ENCODE measurements at places on chromosomes 7 and 10.
A peak's percentile ranks its signal among the peaks of the same experiment; 100 is the strongest.

- H3K4me3 ChIP-seq, result no peak overlapping the region
- no peak for DNase-seq
- no peak overlapping the region for H3K27ac ChIP-seq
- no peaks in the 10 kb centered on the region for H3K27me3 ChIP-seq
- no peaks in the 10 kb centered on the region for H3K4me1 ChIP-seq
- H3K36me3 ChIP-seq, result no peaks in the 10 kb centered on the region
Measured at GRCh38 chr10:110254467-110254866, 47.1 kb downstream of the MXI1 start.

GRCh38 chr10:120989279-120989678 lies 138.1 kb downstream of the WDR11 start:
- no peaks in the 10 kb centered on the region for H3K36me3 ChIP-seq
- DNase-seq, result no peak
- H3K4me1 ChIP-seq, result no peaks in the 10 kb centered on the region
- no peak overlapping the region for H3K4me3 ChIP-seq
- H3K27ac ChIP-seq, result no peak overlapping the region

DNA sequence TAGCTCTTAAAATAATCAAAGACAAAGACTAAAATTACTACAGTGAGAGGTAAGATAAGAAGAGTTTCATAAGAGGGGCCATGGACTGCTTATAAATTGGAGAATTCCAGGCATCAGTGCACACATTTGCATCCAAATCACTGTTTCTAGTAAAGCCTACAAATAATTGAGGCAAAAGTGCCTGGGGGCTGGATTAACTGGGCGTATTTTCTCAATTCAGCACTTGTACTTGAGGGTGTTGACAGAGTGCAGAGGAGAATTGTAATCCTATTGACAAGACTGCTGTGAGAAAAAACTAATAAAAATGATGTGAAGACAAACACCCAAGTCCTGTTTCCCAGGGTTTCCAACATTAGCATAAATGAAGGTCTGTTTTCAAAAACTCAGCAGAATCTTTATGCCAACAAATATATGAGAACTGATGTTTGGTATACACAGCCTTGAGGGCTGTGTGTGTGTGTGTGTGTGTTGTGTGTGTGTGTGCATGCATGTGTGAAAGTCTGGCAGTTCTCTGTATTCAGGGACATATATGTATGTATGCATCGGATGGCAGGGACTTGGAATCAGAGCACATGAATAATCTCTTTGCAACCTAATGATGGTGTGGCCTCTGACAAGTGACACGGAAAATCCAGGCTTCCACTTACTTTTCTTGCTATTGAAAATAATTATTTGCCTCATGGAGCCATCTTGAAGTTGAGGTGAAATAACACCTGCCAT lies 182.1 kb upstream of the CDC14C start:
- no peaks in the 10 kb centered on the region for H3K4me1 ChIP-seq
- H3K27me3 ChIP-seq, result no peaks in the 10 kb centered on the region
- DNase-seq, result no peak
- H3K4me3 ChIP-seq, result no peak overlapping the region
- no peak overlapping the region for H3K27ac ChIP-seq

GRCh38 chr10:102643336-102644065 lies 778 bp upstream of the TRIM8 start:
- H3K27me3 ChIP-seq, result no peaks in the 10 kb centered on the region
- peak; percentile 83 for DNase-seq
- peak overlapping the region; percentile 88 for H3K27ac ChIP-seq
- H3K36me3 ChIP-seq, result peaks cover 44% of the 10 kb centered on the region
- H3K4me3 ChIP-seq, result peak overlapping the region; percentile 93

DNA sequence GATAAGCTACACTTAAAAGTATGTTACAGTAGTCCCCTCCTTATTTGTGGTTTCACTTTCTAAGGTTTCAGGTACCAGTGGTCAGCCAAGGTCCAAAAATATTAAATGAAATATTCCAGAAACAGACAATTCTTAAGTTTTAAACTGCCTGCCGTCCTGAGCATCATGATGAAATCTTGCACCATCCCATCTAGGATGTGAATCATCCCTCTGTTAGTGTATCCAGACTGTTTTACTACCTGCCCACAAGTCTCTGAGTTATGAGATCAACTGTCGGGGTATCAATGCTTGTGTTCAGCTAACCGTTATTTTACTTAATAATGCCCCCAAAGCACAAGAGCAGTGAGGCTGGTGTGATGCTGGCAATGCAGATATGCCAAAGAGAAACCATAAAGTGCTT lies 11.4 kb downstream of the KDM7A start:
- H3K27me3 ChIP-seq, result no peaks in the 10 kb centered on the region
- no peaks in the 10 kb centered on the region for H3K4me1 ChIP-seq
- H3K36me3 ChIP-seq, result no peaks in the 10 kb centered on the region

GRCh38 chr7:24965831-24966708 lies 13.9 kb downstream of the OSBPL3 start:
- H3K4me1 ChIP-seq, result peaks cover 19% of the 10 kb centered on the region
- H3K4me3 ChIP-seq, result no peak overlapping the region
- no peaks in the 10 kb centered on the region for H3K36me3 ChIP-seq

- no peaks in the 10 kb centered on the region for H3K27me3 ChIP-seq
- H3K27ac ChIP-seq, result peak overlapping the region; percentile 87
- no peak overlapping the region for H3K4me3 ChIP-seq
- no peaks in the 10 kb centered on the region for H3K36me3 ChIP-seq
- peak; percentile 88 for DNase-seq
- H3K4me1 ChIP-seq, result peaks cover 54% of the 10 kb centered on the region
Measured at GRCh38 chr10:110758898-110759297, 112.8 kb upstream of the PDCD4 start.

DNA sequence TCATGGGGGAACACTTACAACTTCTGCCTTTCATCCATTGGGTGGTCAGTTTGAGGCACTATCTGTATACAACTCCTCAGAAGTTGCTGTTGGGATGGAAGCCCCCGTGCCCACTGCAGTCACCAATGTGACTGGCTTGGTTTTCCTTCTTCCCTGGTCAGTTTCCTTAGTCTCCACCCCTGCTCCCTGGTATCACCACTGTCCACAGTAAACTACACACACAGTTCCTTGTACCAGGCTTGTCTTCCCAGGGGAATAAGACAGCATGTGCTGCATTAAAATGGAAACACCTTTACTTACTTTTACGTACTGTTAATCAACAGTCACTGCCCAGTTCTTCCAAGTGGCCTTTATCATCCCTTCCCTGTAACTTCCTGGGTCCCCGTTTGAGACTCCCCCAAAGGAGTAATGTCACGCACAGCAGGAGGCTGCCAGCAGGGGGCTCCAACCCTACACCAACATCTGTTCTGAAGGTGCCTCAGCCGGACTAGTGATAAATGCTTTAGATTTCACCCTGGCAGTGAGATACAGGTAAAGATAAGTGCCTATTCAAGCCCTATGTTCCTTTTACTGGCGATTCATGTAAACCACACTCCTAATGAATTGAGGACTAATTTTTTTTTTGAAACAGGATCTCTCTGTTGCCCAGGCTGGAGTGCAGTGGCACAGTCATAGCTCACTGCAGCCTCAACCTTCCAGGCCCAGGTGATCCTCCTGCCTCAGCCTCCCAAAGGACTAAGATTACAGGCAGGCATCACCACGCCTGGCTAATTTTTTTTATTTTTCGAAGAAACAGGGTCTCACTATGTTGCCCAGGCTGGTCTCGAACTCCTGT lies 45.3 kb upstream of the PIK3AP1 start:
- no peak overlapping the region for H3K27ac ChIP-seq
- no peaks in the 10 kb centered on the region for H3K36me3 ChIP-seq
- H3K27me3 ChIP-seq, result no peaks in the 10 kb centered on the region
- no peak overlapping the region for H3K4me3 ChIP-seq
- H3K4me1 ChIP-seq, result no peaks in the 10 kb centered on the region
